ENCODE measurements at places on chromosomes 6 and 20.

DNA sequence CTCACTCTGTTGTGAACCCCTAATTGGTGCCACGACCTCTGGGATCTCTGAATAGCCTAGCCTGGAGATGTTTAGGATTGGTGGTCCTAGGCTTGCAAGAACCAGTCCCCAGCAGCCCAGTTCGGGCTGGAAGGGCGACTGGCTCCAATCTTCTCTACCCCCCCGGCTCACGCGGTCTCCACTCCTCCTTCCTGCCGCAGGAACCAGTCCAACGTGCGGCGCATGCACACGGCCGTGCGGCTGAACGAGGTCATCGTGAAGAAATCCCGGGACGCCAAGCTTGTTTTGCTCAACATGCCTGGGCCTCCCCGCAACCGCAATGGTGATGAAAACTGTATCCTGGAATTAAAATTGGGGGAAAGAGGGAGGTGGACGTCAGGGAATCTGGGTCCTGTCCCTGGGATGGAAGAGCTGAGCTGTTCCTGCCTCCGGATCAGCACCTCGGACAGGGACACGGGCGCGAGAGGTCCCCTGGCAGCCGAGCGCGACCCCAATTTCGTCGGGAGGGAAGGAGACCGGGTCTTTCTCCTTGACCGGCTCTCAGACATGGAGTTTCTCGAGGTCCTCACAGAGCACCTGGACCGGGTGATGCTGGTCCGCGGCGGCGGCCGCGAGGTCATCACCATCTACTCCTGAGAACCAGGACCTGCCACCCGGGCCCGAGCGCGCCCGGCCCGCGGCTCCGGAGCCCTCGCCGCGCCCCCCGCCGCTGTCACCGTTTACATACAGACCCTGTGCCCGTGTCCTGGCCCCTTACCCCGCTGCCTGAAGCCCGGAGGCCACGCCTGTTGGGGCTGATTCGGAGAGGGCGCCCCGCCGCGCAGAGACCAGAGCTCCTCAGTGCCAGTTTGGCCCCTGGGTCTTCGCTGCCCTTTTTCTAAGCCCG lies 28.2 kb downstream of the SLC12A5 start:
- DNase-seq = peak; percentile 38

DNA sequence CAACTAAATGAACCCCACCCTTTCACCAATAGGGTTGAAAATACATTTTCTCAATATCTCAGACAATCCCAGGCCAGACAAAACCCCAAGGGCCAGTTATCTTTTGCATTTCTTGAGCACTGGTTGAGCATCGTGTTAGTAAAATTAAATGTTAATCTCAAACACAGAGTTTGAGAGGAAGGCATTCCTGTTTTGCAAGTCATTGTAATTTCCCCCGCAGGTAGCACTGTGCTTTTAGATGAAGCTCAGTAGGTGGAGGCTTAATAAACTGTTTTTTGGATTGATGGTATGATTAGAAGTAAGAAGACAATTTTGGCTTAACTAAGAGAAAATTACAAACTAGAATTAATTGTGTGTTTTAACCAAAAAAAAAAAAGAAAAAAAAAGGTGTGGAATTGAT lies 998.6 kb upstream of the FLRT3 start:
- DNase-seq = no peak

DNA sequence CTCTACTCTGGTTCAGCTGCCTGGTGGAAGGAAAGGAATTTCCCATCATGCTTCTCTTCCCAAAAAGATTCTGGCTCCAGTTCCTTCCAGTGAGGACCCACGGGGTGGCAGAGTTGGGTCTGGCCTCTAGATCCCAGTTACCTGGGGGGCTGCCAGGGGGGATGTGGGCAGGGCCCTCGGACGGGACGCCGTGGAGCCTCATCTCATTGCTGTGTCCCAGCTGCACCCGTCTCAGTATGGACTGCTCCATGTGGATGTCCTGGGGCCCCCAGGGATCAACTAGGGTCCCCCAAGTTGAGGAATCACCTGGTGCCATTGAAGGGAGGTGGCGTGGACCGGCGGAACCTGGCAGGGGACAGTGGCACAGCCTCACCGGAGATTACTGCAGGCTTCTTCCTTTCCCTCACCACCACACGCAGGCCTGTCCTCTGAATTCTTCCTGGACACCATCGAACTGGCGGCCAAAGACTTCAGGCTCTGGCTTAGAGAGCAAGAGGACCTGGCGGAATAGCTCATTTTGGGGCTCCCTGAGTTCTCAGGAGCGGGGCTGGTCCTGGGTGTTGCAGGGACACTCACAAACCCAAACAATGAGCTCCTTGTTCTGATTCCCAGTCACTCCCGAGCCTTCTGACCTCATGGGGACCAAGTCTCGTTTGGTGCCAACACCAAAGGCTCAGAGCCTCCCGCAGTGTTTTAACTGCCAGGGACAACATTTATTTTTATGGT lies 8.5 kb downstream of the ZBP1 start:
- DNase-seq = no peak

- no peak for DNase-seq
Observed at GRCh38 chr6:4778086-4778485, 1.9 kb downstream of the CDYL start.

DNA sequence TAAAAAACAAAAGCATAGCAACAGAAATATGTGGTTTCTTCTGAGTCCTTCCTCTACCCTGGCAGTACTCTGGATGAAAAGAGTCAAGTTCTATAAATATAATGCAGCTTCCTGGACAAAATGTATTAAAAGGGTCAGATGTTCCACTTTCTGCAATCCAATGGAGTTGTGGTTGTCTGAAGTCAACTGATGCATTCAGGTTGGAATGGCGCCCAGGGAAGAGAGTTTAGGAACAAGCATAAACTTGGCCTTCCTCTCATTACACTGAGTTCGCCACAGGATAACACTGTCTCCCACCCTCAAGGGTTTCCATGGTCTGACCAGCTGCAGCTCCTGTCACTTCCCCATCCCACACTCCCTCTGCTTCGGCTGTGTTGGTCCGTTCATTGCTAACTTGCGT lies 66.4 kb downstream of the PLEKHG1 start:
- DNase-seq = peak; percentile 30

DNA sequence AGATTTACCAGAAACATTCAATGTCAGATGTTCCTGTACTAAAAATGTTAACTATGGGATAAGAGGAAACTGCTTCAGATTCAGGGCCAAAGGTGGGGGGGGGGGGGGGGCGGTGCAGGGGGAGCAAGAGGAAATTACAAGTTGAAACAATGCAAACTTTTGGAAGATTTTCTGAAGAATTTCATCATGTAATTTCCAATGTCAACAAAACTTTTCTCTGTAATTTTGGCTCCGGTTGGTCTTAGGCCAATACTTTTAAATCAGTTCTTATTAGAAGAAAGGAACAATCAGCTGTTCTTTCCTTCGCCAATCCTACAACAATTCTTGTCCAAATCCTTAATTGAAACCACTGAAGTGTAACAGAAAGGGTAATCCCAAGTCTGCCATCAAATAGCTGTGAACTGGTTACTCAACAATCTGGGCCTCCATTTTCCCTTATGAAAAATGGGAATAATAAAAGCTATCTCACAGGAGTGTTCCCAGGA lies 13.1 kb downstream of the UQCC1 start:
- no peak for DNase-seq

DNA sequence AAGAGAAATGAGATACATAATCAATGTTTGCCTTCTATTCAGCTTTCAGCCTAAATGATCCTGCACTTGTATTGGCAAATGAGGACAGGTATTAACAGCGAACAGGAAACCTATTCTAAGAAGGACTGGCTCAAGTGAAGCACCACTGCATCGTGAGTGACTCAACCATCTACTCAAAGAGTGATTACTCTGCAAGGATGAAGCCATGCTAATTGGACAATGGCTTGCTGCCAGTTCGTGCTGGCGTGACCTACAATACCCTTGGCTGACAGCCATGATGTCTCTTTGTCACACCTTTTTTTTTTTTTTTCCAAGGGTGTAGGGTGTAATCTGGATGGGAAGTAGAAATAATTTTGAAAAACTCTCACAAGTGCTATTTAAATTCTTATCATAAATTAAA lies 104.9 kb downstream of the GJA10 start:
- no peak for DNase-seq

- no peak for DNase-seq
Observed at GRCh38 chr6:116445102-116445501, 16.1 kb upstream of the CALHM6 start.

GRCh38 chr6:87944541-87944954 lies 103.1 kb upstream of the SPACA1 start:
- peak; percentile 15 for DNase-seq

- no peak for DNase-seq
Observed at GRCh38 chr20:11176431-11176830, 502.6 kb upstream of the JAG1 start.

DNA sequence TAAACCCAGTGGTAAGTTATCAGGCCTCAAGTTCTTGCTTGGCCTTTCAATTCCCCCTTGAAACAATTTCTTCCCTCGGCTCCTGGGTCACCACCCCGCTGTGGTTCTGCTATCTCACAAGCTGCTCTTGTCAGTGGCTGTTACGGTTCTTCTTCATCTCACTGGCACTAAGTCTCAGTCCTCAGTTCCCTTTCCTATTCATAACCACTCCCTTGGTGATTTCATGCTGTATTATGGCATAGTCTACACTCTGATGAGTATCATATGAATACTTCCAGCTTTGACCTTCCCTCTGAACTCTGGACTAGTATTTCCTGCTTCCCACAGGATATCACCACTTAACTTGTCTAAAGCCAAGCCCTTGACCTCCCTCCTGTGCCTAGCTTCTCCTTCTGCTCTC lies 7.9 kb downstream of the TAAR1 start:
- no peak for DNase-seq

GRCh38 chr6:107620732-107621131 lies 130.8 kb downstream of the SOBP start:
- no peak for DNase-seq

DNA sequence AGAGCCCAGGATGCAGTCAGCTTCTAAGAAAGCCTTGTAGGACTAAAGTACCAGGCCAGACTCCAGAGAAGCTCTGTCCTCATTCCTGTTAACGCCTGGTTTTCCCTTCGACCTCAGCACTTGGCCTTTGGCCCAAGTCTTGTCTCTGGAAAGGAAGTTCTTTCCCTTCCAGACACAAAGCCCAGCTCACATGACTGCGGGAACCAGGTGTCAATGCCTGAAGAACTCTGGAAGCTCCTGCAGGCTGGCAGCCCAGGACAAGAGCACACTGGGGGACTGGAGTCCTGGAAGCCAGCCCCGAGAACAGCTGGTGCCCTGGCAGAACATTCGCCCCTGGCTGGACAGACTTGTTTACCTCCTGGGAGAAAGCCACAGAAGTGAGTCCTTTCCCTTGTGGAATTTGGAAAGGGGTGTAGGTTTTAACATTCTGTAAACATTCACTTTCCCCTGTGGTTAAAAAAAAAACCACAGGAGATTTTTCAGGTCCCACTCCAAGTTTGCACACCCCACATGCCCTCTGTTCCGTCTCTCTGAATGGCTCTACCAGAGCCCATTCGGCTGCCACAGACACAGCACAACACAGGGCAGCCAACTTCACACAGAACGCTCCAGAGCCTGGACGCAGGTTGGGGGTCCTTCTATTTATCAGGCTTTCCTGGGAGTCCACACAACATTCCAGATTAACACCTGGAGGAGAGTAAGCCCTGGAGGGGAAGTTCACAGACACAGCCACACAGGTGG lies 18.1 kb downstream of the ACSS1 start:
- DNase-seq = peak; percentile 90

GRCh38 chr20:46093531-46093930 lies 3.8 kb upstream of the NCOA5 start:
- no peak for DNase-seq

GRCh38 chr6:37731888-37732287 lies 34.2 kb upstream of the MDGA1 start:
- DNase-seq = peak; percentile 25

DNA sequence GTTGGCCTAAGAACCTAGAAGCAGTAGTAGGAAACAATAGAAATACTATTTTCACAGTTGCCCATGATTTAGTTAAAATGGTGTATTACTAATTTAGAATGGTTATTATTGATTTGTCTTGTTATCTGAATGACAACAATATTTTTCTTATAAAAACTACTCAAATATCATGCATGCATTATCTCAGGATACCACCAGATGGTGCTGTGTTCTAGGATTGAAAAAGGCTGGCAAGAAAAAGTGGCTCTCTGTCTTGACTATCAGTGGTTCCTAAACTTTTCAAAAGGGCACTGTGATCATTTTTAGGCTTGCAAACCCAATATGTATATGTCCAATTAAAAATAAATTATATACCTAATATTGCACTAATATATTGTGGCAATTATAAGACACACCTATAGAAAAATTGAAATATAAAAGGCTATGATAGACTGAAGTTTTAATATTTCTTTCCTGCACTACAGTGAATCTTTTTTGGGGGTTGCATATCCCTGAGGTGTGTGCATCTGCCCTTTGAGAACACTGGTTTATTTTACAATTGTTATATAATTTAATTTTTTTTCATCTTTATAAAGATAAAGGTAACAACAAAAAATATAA lies 131.7 kb upstream of the MLIP start:
- no peak for DNase-seq

All from large intestine (tissue), 12 donors.